Fibroblast of the aortic adventitia (primary cell): ENCODE measurements at places on chromosomes 11 and 22. TPM values are rescaled to one million over a fixed set of nuclear protein-coding genes. Genes with fewer than 3 reads are reported as not detected.

GRCh38 chr22:41873391-41873790 lies 40.5 kb downstream of the SREBF2 start:
- DNase-seq = no peak

DNA sequence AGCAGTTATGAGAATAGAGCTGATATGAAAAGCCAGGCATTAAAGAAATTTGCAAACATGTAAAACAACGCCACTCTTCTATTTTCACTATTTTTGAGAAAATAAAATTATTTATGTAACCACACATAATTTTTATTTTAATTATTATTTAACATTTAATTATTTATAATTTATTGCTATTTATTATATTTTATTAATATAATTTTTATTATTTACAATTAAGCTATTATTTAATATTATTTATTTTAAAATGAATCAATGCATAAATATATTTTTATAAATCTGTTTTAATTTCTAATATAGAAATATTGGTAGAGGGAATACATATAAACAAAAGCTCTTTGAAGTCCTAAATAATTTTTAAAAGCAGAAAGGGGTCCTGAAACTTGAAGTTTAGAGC lies 36.7 kb downstream of the KIF18A start:
- DNase-seq = no peak

DNA sequence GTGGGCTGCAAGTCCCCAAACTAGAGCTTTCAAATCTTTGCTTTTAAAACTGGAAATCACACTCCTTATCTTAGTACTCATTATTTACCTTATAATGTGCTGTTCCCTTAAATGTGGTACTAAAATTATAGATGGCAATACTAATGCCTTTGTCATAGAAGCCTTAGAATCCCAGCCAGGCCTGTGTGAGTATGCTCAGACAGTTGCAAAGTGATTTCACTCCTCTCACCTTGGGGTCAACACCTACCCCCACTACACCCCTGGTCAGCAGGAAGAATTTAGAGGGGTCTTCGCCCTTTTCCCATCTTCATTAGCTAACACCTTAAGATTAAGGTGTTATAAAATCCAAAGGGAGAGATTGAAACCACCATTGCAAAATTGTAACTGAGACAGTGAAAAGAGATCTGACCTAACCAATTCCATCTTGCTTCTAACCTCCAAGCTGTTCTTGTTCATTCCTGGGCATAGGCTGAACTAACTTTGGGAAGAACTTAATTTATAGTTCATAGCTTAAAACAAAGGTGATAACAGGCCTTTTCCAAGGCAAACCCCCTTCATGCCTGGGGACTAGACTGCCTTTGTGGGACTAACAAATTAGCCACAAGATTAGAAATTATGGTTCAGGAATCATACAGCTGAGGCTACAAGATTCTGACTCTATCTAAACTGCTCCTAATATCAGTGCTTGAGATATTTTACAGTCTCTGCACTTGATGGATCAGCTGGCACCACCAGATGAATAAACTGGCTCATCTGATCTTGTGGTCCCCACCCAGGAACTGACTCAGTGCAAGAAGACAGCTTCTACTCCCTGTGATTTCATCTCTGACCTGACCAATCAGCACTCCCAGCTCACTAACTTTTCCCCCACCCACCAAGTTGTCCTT lies 10.4 kb upstream of the MRPL17 start:
- peak; percentile 92 for DNase-seq

GRCh38 chr11:32436751-32437494 lies 1.6 kb upstream of the WT1 start:
- DNase-seq = no peak

GRCh38 chr11:134144744-134145143 lies 75.9 kb downstream of the JAM3 start:
- no peak for DNase-seq

DNA sequence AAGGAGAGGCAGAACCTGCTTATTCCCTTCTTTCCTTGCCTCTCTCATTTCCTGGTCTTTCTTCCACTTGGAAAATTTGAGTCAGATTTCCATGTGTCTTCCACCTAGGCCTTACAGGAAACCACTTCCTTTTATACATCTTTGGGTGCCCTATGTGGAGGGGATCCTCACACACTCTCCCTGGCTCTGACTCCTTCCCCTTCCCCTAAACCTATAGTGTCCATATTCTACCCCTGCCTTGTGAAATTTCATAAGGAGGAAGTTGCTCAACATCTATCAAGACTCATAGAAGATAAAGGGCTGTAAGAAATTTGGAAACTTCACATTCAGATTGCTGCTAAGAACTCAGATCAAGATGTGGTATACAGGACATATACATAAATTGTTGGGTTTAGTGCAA lies 20.4 kb downstream of the TUG1 start:
- no peak for DNase-seq

DNA sequence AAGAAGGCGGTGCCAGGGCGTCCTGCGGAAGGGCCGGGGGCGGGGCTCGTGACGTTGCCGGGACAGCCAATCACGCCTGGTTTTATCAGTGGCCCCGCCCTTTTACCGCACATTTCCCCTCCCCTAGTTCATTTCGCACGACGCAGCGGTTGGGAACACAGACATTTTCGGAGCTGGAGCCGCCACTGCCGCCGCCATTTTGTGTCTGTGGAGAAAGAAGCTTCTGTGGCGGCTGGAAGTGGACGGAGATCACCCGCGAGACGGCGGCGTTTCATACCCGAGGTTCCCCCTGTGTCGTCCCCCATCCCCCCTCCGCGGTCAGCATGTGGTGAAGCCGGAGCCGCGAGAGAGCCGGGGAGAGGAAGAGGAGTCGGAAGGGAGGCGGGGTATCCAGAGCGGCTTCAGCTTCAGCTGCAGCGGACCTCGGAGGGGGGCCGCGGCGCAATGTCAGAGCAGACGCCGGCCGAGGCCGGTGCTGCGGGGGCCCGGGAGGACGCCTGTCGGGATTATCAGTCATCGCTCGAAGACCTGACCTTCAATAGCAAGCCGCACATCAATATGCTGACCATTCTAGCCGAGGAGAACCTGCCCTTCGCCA lies at the start of gene PCF11:
Gene PCF11 (plus strand): TSS at position 136 of the 598 bp plus-strand sequence. CDS start 309 bp downstream, at position 445.
- no peak for DNase-seq

GRCh38 chr22:37355174-37355573 lies 72.1 kb downstream of the ELFN2 start:
- no peak for DNase-seq

The SYCE3 gene
- total RNA-seq = not detected in 2 replicates

The NRXN2 gene
- 3.3 and 3.4 TPM in 2 replicates for total RNA-seq

The CRYAB gene
- 60.2 and 73.3 TPM in 2 replicates for total RNA-seq

The CCDC157 gene
- total RNA-seq = 1.2 and 2.6 TPM in 2 replicates

The NNMT gene
- 178 and 2,246 TPM in 2 replicates for total RNA-seq

The RNF215 gene
- total RNA-seq = 9.1 and 13.0 TPM in 2 replicates
